Left lung (tissue), 14 donors: ENCODE measurements at places on chromosomes 1 and 21.

DNA sequence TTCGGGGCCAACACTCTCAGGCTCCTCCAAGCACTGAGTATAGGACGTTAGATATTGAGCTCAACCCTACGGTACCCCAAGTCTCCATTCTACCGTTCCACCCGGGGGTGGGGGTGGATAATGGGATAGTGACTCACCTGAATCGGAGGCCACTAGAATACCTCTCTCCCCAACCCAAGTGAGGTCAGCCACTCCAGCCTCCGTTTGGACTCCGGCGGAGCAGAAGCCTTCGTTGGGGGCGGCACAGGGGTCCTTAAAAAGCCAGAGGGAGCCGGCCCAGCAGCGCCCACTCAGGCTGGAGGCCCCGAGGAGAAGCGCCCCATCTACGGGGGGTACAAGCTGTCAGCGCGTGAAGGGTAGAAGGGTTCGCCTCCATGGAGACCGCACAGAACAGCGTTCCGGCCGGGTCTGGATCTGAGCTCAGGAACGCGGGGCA lies 556 bp downstream of the WDR77 start:
- no peak for DNase-seq

DNA sequence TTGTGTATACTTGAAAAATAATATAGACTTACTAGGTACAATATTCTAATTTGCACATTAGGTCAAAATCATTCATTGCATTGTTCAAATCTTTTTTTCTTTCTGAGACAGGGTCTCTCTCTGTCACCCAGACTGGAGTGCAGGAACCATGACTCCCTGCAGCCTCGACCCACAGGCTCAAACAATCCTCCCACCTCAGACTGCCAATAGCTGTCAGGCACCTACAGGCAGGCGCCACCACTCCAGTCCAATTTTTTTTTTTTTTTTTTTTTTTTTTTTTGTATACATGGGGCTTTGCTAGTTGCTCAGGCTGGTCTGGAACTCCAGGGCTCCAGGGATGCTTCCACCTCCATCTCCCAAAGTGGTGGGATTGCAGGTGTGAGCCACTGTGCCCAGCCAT lies 656.9 kb downstream of the KCNT2 start:
- no peak for DNase-seq

DNA sequence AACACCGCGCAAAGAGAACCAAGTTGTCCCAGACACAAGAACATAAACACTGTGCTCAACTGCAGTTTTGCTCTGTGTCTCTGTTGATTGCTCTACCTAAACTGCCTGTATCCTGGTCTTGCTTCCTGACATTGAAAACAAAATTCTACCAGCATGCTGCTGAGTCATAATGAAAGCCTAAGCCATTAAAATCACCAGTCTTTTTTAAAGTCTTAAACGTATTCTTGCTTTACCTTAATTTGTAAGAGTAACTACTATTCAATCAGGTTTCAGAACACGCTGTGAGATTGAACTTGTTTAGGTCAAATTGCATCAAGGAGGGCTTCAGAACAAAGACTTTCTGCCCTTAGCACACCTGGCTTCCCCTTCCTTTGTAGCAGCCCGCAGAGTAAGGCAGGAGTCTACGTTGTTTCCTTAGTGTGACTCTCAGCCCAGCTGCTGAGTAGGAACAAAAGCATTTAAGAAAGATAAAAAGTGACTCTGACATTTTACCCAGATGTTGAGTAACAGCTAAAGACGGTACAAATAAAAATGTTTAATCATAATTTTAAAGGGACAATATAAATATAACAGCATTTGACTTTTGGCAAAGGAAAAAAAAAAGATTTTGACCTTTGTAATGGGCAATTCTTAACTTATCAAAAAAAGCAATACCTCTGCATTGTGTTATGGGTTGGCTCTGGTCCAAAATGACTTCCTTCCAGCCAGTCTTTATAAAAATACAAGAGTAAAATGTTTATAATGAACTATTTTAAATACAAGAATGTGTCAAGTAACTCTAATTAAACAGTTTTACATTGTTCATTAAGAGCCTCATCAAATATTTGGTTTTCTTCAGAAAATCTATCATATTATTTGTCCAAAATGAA lies 186.9 kb upstream of the ADGRL4 start:
- DNase-seq = no peak

GRCh38 chr1:225899044-225899925 lies 10.3 kb upstream of the LEFTY1 start:
- DNase-seq = no peak

- DNase-seq = no peak
These were observed 12.6 kb upstream of the PLA2G2C start for GRCh38 chr1:20198918-20199317.

DNA sequence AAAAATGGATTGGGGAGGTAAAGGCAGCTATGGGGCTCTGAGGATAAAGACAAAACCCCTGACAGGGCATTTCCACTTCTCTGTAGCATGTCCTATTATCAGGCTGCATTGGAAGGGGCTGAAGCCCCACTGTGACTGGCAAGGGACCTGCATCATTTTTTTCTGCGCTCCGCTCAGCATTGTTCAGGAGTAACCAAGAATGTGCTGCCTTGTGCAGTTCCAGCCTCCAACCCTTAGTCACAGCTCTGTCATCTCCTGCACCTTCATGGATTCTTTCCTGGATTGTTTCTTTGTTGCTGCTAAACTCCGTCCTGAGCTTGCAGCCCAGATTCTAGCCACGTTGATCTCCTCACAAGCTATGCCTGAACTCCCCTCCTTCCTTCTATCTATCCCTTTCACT lies 37.4 kb downstream of the SERTAD4 start:
- DNase-seq = no peak

DNA sequence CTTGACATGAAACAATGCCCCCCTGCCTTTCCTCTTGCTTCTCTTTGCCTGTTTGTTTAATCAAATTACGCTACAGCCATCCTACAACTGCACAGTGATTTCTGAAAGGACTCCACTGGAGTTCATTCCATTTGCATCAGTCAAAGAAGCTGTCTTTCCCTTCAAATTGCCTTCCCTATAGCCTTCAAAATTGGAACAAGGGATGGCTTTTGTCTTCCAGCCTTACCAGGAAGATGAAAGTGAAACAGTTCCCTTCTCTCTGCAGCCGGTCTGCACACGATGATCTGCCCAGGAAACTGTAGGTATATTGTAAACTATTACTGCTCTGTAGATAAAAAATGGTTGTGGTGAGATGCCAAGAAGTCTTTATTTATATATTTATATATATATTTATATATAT lies 65.6 kb upstream of the ETS2 start:
- no peak for DNase-seq

- no peak for DNase-seq
These were observed 76.0 kb downstream of the TENT5C start for GRCh38 chr1:117681901-117682250.

- DNase-seq = no peak
These were observed 19.3 kb upstream of the TBX19 start for GRCh38 chr1:168261390-168261789.

DNA sequence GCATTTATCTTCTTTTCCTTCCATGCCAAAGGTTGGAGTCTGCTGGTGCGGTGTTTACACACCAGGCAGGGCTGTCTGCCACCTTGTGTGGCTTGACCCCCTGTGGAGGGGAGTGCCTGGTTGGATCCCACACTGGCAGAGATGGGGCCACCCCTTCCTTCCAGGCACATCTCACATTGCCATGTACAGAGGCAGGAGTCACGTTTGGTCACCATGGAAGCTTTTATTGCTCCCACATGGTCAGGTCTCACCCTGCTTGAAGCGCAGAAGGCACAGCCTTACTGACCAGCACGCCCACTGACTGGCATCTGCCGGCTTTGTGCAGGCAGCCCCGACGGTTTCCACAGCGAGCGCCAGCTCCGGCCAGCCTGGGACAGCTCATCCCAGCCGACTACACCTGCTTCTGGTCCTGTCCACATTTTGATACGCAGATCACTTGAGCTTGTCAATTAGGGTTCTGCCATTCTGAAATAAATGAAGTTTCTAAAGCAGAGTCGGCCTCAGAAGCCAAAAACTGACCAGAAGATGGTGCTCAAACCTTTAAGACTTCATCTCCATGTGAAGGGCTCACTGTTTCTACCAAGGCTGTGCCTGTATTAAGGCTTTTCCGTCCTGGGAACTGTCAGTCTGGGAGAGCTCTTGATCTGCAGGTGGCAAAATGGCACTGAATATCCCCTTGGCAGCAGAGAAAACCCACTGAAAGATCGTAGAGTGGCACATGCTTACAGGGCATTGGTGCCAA lies 35.6 kb upstream of the EPHA8 start:
- no peak for DNase-seq

GRCh38 chr1:38337711-38338110 lies 291.1 kb upstream of the POU3F1 start:
- no peak for DNase-seq

DNA sequence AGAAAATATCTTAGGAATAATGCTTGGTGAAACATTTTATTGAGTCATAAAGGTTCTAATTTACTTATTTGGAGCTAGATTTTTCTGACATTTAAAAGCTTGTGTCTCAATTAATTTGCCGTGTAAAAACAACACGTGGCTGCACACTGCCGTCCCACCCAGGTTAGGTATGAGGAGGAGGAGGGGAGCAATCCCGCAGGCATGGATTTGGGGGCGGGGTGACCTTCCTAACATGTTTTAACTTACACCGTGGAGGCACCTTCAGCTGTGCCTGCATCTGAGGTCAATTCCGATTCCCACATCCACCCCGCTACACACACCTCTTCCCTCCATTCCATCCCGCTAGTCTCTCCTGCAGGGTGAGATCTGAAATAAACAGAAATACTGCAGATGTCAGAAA lies 28.5 kb upstream of the UMODL1 start:
- DNase-seq = no peak

DNA sequence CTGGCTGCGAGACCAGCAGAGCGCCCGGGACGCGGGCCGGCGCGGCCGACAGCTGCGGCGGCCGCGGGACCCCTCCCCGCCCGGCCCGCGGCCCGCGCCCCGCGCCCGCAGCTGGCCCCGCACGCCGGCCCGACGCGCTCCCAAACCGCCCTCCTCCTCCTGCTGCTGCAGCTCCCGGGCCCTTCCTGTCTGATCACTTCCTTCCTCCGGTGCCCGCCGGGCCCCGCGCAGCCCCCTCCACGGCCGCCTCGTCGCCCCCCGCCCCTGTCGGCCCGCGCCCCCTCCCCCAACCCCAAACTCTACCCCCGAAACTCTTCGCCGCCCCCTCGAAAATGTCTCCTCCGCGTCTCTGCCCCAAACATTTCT lies 594 bp downstream of the LUZP1 start:
- peak; percentile 52 for DNase-seq

DNA sequence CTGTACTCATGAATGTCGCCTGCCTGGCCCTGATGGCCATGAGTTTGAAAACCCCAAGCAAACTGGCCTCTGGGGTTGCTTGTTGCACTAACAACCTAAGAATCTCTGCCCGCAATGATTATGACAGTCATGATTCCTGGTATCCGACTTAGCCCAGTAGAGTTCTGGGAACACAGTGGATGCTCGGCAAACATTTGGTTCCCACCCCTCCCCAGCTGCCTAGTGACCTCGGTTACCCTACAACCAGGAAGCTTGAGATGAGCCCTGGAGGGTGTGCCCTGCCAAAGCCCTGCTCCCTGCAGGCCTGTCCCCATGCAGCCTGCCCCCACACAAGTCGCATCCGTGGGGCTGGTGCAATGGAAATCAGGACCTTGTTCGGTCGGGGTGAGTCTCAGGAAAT lies 76.0 kb upstream of the ZBTB40 start:
- no peak for DNase-seq

GRCh38 chr1:44259090-44259489 lies 45.8 kb downstream of the DMAP1 start:
- no peak for DNase-seq

DNA sequence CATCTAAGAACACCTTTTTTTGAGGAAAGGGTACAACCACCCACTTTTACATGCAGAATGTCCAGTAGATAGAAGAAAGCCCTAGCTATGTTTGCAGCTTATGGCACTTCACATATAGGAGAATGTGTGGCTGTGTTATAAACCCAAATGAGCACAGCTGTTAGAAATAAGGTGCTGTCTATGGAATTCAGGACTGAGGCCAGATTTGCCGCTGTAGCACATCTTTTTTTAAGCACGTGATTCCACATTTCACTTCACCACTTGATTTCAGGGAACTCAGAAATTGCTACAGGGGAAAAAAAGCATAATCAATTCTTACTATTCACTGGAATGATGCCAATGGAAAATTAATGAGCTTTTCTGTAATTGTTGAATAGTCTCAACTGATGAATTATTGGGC lies 147.2 kb upstream of the ADAMTS5 start:
- DNase-seq = no peak

- peak; percentile 84 for DNase-seq
These were observed 4.7 kb downstream of the ZBTB7B start for GRCh38 chr1:155007251-155007828.

DNA sequence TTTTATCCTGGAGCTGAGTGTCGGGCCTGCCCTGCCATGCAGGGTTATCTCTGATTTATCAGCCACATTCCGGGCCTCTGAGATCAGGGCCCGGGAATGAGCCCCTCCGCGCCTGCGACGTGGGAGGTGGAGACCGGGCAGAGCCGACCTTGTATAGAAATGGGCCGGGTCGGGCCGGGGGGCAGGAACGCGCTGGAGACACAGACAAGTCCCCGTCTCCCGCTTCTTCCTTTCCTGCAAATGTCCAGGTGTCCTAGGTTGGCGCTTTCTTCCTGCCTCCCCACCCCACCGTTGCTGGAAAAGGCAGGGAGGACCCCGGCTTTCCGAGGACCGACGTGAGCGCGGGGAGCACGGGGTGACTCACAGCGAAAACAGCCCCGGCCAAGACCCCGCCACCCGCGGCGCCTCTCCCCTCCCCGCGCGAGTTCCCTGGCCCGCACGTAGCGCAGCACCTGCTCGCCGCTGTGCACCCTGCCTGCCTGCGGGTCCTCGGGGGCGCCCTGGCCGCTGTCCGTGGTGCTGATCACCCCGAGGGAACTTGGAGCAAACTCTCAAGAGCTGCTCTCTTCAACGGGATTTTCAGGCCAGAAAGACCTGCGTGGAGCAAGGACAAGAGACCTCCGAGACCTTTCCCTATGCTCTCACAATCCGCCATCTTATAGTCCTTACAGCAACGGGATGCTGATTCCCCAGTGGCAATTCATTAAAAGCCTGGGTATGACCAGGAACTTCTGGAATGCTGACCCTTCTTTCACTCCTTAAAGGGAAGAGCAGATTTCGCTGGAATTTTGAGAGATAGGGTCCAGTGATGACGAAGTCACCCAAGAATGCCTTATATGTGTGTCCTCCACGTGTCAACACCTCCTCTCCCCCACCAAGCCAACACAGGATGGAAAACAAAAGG lies 475 bp upstream of the NPPB start:
- no peak for DNase-seq

DNA sequence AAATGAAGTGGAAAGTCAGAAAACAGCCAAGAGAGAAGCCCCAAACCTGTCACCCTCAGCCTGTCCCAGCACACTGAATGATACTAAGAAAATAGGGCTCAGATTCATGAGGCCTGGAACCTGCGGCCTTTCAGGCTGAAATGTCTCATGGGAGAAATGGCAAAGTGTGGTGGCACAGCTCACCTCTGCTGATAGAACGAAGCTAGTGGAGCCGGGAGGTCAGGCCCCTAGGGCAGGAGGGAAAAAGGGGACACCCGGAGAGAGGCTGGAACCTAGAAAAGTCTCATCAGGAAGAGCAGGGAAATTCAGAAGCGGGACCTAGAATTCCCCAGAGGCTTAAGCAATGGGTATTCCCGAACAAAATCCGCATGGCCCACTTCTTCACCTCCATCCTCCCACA lies 107.1 kb downstream of the BCAR3 start:
- DNase-seq = no peak

- DNase-seq = no peak
These were observed 39.1 kb downstream of the SYF2 start for GRCh38 chr1:25193229-25193628.

- DNase-seq = no peak
These were observed 18.7 kb upstream of the LAX1 start for GRCh38 chr1:203746281-203746680.
